ENCODE measurements at places on chromosomes 6 and 20.

DNA sequence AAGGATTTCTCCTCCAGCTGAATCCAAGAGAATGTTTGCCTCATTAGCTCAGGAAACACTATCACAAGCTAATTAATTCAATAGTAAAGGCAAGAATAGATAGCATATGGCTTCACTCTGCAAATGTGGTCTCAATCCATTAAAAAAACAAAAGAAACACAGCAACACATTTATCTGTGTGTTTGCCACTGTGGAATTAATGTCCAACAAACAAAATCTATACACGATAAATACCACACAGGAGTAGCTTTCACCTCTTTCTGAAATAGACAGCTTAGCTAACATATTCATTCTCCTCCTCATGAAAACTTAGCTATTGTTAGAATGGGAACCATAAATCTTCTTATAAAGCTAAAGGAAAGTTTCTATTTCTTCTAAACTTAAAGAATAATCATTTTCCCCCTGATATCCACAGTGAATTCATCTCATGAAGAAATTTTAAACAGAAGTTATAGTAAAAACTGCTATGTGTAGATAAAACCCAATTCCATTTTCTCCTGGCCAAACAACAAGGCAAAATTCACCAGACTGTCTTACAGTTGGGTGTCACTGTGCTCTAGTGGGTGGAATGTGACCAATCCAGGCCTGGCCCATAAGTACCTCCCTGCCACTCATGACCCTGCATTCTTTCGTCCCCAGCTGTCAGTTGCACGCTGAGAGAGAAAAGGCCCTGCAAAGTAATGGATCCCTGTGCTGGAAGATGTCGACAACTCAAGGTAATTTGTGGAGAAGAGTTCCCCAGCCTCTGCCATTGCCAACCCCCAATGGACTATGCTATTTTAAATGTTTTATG lies 92.9 kb upstream of the NRSN1 start:
- DNase-seq, result no peak

GRCh38 chr6:126890055-126890454 lies 228.4 kb upstream of the RSPO3 start:
- DNase-seq, result no peak

DNA sequence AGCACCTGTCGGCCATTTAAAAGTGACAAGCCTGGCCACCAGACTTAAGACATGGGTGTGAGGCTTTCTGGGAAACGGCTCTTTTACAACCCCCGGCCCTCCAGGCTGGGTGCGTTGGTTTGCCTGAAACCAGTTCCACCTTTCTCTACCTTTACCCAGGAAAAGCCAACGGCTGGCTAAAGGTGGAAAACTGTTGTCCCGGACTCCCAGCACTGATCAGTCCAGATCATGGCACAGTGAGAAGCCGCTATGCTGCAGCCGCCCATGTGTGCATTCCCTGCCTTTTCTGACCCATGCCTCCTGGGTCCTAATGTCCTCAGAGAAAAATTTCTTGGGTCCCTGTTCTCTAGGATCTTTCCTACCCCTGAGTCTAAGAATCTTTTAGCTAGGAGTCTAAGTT lies 655.7 kb upstream of the HS3ST5 start:
- DNase-seq, result no peak

DNA sequence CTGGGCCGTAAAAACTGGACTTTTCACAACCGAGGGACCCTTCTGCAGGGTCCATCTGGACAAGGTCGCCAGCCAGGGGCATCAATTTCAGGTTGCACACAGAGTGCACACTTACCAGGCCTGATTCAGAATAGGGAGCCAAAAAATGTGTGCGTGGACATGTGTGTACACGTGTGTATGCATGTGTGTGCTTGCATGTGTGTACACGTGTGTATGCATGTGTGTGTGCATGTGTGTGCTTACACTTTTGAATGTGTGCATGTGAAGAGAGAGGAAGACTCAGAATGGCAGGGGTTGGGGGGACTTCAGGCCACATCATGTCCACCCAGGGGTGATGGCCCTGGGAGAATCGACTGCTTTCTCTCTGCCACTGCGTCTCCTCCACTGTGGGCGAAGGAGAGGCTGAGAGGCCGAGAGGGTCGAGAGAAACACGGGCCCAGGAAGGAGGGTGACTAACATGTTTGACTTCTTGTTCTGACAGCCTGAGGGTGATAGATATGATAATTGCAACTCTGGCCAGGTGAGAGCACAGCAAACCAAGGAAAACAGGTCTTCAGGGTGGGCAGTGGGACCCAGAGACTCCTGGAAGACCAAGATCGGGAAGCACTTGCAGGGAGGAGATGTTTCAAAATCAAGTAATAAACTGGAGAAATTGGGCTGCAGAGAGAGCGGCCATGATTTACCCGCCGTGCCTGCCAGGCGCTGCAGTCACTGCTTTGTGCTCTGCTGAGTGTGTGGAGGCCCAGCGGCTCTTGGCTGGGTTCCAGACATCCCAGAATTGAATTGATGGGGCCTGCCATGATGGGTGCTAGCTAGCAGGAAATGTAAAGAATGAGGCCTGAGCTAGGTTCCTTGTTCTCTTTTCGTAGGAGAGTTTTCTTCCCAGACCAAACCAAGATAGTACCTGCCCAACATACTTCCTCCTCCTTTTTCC lies 310.8 kb downstream of the QKI start:
- DNase-seq, result no peak

DNA sequence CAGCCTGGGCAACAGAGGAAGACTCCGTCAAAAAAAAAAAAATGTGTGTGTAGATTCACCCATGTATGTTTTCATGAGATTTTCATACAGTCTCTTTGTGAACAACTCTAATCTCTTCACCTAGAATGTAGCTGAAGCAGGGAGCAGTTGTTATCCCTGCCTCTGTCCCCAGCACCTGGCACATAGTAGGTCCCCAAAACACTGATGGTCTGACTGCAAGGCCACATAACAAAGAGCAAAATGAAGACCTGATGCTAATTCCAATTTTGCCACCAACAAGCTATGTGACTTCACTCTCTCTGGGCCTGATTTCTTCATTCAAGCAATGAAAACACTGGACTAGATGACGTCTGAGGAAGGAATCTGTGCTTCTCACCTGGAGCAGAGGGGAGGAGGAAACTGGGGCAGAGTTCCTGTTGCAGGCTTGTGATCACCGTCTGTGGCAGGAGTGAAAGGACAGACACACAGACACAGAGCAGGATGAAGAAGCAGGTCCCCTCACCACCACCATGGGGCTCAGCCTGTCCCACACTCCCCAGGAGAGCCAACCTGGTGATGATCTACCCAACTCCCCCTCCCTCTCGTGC lies 4.6 kb downstream of the SLC44A4 start:
- no peak for DNase-seq

DNA sequence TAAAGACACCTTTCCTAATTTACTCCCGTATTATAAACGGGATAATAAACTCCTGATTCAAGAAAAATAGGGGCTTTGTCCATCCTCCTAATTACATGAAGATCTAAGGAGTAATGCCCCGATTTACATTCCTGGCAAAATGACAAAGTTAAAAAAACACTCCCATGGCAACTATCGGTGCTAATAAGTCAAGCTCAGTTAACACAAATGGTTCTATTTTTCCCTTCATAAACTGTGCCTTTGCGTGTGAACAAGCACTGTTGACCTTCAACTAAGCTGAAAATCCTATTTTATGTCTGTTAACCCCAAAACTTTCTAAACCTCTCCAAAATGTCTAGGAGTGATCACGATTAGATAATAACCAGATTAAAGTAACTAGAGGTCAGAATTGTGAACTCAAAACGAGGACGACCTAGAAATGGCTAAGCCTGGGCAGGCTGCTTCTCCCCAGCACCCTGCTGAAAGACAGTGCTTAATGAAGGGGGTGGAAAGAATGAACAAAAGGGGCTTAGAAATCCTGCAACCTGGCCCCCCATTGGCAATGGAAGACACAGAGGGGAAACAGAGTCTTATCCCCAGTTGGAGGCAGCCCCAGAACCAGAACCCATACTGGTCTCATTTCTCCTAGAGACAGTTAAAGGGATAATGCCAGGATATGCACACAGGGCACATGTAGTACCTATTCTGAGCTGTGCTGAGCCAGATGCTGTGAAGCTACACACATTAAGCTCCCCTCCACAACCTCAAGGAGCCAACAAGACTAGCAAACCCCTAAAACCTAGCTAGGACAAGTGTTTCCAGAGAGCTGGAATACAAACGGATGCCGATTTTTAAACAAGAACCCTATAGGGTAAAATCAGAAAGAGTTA lies 23.0 kb downstream of the SLC23A2 start:
- no peak for DNase-seq

DNA sequence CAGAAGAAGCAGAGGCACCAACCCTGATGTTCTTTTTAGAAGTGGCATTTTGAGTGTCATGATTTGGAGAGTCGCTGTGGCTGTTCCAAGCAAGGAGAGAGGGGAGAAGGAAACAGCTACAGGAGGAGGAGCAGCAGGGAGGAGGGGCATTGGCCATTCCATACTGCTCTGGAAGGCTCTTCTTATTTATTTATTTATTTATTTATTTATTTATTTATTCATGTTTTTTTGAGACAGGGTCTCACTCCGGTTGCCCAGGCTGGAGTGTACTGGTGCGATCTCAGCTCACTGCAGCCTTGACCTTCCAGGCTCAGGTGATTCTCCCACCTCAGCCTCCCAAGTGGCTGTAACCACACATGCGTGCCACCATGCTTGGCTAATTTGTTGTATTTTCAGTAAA lies 178.3 kb upstream of the PROKR2 start:
- DNase-seq, result no peak

GRCh38 chr20:48247961-48248360 lies 462.7 kb upstream of the SULF2 start:
- DNase-seq, result no peak

GRCh38 chr6:130907687-130908086 lies 80.5 kb downstream of the SMLR1 start:
- DNase-seq, result no peak

All from NCI-H1092 (cell line).